ENCODE measurements at places on chromosomes 7 and 10. TPM values are rescaled to one million over a fixed set of nuclear protein-coding genes. Genes with fewer than 3 reads are reported as not detected.

PDCD11 gene
- total RNA-seq: 45.1 TPM

CPA5 gene
- 9.4 TPM for total RNA-seq

DNA sequence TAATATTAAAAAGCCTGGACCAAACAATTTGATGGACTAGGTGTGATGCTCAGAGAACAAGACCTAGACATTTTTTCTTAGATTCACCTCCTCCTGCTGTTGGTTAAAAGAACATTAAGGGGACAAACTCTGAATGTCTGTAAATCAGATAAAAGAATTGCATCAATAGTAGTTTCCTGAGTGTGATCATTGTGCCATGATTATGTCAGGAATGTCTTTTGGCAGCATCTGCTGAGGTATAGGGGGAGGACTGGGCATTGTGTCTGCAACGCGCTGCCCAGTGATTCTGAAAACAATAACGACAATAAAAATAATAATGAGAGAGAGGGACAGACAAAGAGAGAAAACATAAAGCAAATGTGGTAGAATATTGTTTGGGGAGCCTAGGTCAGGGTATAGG is 6.9 kb downstream of the C7orf57 start:
- H3K36me3 ChIP-seq: no peaks in the 10 kb centered on the region
- DNase-seq: no peak
- no peak overlapping the region for H3K27ac ChIP-seq
- peaks cover 10% of the 10 kb centered on the region for H3K27me3 ChIP-seq

- no peaks in the 10 kb centered on the region for H3K36me3 ChIP-seq
- no peak for DNase-seq
- no peak overlapping the region for H3K4me3 ChIP-seq
- H3K27me3 ChIP-seq: peaks cover 2% of the 10 kb centered on the region
- no peak overlapping the region for H3K27ac ChIP-seq
Observed at GRCh38 chr10:121648059-121648458, 49.8 kb upstream of the FGFR2 start.

DNA sequence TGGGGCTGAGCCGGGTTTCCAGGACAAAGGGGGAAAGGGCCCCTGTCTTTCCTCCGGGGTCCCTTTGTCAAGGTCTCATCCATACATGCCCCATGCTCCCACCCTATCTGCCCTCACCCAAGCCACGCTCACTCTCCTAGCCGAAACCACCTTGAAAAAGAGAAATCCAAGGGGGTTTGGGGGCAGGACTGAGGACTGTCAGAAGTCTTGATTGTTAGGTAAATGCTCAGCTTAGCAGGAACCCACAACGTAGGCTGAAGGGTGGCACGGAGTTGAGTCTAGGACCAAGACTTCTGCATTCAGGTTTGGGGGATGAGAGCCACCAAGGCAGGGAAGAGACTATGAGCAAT is 719 bp upstream of the PGAM2 start:
- H3K27me3 ChIP-seq: no peaks in the 10 kb centered on the region
- no peak overlapping the region for H3K27ac ChIP-seq
- no peak for DNase-seq
- peaks cover 7% of the 10 kb centered on the region for H3K36me3 ChIP-seq
- H3K4me1 ChIP-seq: peaks cover 7% of the 10 kb centered on the region

DNA sequence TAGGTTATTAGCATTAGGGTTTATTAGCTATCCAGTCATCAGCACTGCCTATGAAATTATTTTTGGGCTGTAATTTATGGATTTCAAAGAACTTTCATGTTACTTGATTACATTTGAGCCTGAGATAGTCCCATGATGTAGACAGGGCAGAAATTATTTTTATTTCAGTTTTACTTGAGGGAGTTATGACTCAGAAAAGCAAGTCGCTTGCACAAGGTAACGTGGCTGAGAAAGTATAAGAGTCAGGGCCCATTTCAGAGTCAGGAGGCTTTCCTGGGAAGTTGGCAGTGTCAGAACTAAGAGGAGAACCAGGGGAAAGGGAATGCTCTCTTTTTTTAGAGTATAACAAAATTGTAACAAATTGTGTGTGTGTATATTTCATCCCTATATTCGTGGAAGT is 16.5 kb downstream of the GATA3 start:
- no peak overlapping the region for H3K27ac ChIP-seq
- DNase-seq: no peak
- no peak overlapping the region for H3K4me3 ChIP-seq
- H3K4me1 ChIP-seq: peaks cover 52% of the 10 kb centered on the region
- H3K36me3 ChIP-seq: peaks cover 78% of the 10 kb centered on the region

- peaks cover 18% of the 10 kb centered on the region for H3K4me1 ChIP-seq
- H3K36me3 ChIP-seq: peaks cover 10% of the 10 kb centered on the region
- no peak for DNase-seq
- no peak overlapping the region for H3K27ac ChIP-seq
- no peak overlapping the region for H3K4me3 ChIP-seq
Observed at GRCh38 chr10:74924251-74924963, 98.0 kb downstream of the KAT6B start.

CFAP58 gene
- total RNA-seq: 0.34 TPM
